ENCODE measurements at places on chromosomes 3 and 15. TPM values are rescaled to one million over a fixed set of nuclear protein-coding genes. Genes with fewer than 3 reads are reported as not detected.

PRSS50 gene
- total RNA-seq, result not detected

CLRN1 gene
- total RNA-seq, result not detected

PCNP gene
- 172 TPM for total RNA-seq

- DNase-seq, result no peak
- H3K4me3 ChIP-seq, result no peak overlapping the region
- H3K27ac ChIP-seq, result no peak overlapping the region
- peaks cover 22% of the 10 kb centered on the region for H3K36me3 ChIP-seq
Observed at GRCh38 chr3:160368804-160369203, 30.2 kb downstream of the IFT80 start.

DNA sequence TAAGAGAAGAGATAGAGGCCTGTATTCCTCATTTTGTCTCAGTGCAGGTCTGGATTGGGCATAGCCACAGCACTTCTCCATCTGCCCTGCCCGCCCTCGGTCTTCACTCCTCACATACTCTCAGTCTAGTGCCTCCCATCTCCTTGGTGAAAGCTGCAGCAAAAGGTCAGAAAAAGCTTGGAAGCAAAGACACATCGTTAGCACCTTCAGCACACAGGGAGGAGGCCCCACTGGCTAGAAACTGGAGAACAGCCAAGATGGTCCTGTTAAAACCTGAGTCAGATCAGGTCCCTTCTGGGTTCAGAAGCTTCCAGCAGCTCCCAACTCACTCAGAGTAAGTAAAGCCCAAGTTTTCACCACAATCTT lies 1.6 kb upstream of the KLF15 start:
- no peak for DNase-seq
- H3K4me1 ChIP-seq, result peaks cover 11% of the 10 kb centered on the region
- H3K27me3 ChIP-seq, result peaks cover 55% of the 10 kb centered on the region
- H3K27ac ChIP-seq, result no peak overlapping the region

- peaks cover 3% of the 10 kb centered on the region for H3K27me3 ChIP-seq
- no peaks in the 10 kb centered on the region for H3K4me1 ChIP-seq
- no peaks in the 10 kb centered on the region for H3K36me3 ChIP-seq
- no peak for DNase-seq
- H3K4me3 ChIP-seq, result no peak overlapping the region
- H3K27ac ChIP-seq, result no peak overlapping the region
Observed at GRCh38 chr3:154224866-154225265, 99.4 kb downstream of the DHX36 start.
